ENCODE measurements at places on chromosomes 7 and 10. TPM values are rescaled to one million over a fixed set of nuclear protein-coding genes. Genes with fewer than 3 reads are reported as not detected.

DNA sequence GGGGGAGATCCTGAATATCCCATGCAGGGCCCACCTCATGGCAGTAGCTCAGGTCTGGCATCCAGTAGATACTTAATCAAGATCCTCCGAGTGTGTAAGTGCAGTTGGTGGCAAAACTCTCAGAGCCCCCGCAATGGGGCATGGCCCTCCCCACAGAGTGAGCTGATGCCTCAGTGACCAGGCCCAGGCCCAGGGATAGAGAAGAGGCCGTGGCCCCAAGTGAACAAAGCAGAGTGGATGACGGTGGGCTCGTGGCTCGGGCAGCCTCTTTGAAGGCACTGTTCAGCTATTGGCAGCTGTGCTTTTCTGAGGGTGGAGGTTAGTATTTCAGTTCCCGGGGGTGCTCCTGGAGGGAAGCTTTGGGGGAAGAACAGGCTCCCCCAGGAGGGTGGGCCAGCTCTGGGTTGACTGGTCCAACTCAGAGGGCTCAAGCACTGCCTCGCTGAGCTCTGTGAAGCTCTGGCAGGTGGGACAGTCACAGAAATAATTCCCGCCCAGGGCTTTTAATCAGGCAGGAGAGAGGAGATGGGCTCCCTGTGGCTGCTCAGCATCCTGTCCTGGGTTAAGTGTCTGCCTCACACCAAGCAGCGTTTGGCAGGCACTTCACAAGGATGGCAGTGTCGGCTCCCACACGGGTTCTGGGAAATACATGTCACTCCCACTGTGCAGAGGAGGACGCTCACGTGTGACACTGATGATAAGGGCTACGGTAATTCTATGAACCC, 583.6 kb downstream of the TCERG1L start:
- no peak for DNase-seq

DNA sequence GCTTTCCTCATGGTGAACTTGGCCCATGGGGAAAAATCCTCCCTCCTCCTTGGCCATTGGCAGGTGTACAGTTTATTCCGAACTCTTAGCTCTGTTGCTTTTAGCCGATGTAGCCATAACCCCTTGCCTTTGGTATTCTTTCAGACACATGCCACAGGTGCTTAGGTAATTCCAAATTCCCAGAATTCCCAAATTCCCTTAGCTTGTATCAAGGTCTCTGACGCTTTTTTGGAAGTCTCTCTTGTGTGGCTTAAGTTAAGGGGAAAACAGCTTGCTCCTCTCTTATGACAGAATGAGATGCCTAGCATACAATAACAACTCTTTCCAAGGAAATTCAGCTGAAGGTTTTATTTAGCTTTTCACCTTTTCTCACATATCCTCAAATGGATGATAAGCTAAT, 68.0 kb downstream of the SUGCT start:
- DNase-seq: no peak

INHBA gene
- polyA plus RNA-seq: 59.2 TPM

CYP3A7 gene
- polyA plus RNA-seq: not detected

CLCN1 gene
- polyA plus RNA-seq: 0.05 TPM

DNA sequence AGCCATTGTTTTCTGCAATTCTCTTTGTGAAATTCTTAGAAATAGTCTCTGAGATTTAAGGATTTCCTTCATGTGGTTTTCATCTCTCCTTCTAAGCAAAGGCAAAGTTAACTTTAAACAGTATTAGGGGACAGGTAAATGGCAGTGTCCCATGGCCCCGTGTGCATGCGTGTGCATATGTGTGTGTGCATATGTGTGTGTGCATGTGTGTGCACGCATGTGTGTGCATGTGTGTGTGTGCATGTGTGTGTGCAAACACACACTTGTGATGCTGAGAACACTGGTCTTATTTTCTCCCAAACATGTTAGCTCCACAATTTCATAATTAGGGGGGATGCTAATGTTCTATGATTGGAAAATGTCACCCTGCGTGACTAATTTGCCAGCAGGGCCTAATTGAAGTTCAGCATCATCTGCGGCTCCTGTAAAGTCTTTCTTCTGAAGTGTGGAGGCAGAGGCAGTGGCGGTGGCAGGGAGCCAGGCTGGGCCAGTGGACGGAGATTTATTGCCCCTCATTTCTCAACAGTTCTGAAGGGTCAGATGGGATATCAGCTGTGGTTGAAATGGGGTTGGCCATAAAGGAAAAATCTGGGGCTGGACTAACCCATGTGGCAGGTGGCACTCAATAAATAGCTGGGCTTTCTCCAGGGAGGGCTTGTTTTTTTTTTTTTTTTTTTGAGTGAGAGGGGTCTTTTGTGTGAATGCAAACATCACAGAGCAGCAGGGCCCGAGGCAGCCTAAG, 289.3 kb upstream of the PODXL start:
- DNase-seq: no peak

GRCh38 chr10:70497120-70497545, 18.6 kb downstream of the PALD1 start:
- no peak for DNase-seq

GRCh38 chr10:36053271-36053670, 411.2 kb upstream of the FZD8 start:
- DNase-seq: no peak

All from keratinocyte (primary cell).